Stimulated activated CD4-positive, alpha-beta T cell treated with anti-CD3 and anti-CD28 coated beads, Interleukin-1b, Interleukin-23, amount 100 ng/mL, for 24 hours (primary cell): ENCODE measurements at places on chromosomes 1 and 21.

DNA sequence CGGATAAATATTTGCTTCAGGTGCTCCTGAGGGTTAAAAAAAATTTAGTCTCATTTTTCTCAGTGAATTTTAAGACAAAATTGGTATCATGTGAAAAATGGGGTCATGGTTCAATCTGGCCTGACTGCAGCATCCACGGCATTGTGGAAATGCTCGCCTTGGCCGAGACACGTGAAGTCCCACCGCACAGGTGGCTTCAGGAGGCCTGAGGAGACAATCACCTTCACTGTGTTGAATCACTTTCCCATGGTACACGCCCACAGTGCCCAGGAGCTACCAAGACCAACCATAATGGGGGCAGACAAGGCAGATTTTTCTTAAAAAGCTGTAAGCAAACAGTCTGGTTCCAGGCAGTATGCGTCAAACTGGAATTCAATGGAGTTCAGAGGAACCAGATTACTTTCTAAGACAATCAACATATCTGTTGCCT is 11.0 kb upstream of the CPLANE2 start:
- DNase-seq: no peak

DNA sequence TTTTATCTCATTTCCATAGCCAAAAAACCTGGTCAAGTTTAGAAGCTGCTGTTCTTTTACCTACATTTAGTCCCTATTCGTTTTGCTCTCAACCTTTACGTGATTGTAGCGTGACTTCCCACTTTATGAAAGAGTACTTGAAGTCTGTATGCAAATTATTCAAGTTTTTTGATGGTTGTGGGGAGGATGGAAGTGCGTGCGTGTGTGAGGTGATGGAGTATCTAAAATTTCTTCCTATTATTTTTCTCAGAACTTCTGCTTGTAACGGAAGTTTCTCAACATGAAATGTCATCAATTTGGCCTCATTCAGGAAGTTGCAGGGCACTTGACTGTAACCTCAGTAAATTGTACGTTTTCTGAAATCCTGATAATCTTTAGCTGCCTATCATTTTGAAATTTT is 64.0 kb downstream of the SAMSN1 start:
- DNase-seq: no peak

DNA sequence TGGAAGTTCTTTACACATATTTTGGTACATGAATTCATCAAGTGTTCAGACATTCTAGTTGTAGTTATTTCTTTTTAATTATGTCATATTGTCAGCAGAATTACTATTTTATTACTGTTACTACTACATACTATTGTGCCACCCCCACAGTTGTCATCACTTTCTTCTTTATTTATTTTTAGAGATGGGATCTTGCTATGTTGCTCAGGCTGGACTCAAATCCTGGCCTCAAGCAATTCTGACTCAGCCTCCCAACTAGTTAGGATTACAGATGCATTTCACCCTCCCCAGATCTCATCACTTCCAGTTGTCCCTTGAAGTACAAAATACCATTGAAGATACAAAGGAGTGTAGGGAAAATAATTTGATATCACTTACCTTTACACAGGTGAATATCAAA is 258.0 kb downstream of the KCTD3 start:
- no peak for DNase-seq

DNA sequence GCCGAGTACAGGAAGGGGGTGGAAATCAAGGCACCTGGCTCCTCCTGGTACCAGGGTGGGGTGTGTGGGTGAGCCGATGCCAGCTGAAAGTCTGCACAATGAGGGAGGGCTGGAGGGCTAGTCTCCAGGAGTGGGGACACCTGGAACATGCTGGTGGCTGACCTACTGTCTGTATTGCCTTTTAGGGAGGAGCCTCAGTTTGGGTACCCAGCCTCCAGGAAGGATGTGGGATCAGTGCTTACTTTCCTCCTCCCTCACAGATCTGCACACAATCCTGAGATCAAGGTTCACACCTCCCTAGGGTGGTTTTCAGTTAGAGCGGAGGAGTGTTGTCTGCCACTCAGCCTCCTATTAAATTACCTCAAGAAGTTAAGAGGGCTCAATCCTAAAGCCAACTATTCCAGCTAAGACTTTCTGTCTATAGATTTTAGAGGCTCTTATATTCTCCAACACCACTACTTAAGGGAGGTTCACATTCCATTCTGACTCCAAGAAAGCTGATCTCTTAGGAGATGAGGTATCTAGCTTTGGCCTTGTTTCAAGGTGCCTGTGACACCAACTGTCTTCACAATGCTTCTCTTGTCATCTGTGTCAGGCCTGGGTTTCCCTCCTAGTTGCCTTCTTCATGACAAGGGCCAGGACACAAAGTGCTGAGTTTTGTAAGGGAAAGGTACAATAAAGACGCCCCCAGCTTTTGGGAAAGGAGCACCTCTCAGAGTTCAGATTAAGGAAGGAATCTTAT is 15.7 kb downstream of the SSR2 start:
- DNase-seq: no peak

GRCh38 chr1:178806665-178807300 is 64.1 kb downstream of the ANGPTL1 start:
- DNase-seq: no peak

DNA sequence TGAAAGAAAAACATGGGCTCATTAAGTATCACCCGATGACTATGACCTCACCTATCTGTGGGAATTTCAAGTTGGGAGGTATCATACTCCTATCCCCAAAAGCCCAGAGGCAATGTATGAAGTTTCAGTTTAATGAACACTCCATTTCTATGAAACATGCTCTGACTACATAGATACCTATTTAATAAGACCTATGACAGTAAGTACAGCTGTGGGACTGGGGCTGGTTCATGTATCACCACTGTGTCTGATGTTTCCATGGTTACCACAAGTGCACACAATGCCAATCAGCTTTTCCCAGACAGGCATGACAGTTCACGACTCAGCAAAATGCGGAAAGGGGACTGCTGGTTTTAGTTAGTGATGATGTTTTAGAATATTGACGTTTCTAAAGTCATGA is 167.7 kb downstream of the SIPA1L2 start:
- no peak for DNase-seq

GRCh38 chr1:183002267-183002666 is 21.0 kb upstream of the LAMC1 start:
- no peak for DNase-seq

DNA sequence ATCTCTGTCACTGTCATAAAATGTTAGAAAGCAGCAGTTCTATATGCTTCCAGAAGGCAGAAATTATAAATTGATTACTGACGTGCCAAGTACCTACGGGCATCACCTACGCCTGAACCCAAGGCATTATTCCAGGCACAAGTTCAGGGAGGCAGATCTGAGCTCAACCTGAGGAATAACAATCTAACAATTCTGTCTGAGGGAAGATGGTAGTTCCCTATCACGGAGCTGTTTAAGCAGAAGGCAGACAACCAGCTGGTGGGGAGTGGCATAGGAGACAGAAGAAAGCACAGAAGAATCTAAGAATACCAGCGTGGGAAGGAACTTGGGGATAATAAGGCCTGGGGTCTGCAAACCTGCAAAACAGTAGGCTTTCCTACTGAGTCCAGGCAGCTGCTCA is 40.4 kb downstream of the SLC9A1 start:
- no peak for DNase-seq

DNA sequence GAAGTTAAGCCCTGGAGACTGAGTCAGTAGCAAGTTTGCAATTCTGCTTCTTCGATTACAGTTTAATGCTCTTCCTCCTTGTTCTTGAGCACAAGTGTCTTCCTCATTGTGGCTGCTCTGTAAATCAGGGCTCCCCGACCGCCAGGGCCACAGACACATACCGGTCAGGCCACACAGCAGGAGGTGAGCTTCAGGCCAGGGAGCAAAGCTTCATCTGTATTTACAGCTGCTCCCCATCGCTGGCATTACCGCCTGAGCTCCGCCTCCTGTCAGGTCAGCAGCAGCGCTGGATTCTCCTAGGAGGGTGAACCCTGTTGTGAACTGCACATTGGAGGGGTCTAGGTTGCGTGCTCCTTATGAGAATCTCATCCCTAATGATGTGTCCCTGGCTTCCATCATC is 1.7 kb upstream of the TRAPPC10 start:
- DNase-seq: no peak

- DNase-seq: no peak
Measured at GRCh38 chr1:8429549-8430110, 111.7 kb downstream of the SLC45A1 start.

DNA sequence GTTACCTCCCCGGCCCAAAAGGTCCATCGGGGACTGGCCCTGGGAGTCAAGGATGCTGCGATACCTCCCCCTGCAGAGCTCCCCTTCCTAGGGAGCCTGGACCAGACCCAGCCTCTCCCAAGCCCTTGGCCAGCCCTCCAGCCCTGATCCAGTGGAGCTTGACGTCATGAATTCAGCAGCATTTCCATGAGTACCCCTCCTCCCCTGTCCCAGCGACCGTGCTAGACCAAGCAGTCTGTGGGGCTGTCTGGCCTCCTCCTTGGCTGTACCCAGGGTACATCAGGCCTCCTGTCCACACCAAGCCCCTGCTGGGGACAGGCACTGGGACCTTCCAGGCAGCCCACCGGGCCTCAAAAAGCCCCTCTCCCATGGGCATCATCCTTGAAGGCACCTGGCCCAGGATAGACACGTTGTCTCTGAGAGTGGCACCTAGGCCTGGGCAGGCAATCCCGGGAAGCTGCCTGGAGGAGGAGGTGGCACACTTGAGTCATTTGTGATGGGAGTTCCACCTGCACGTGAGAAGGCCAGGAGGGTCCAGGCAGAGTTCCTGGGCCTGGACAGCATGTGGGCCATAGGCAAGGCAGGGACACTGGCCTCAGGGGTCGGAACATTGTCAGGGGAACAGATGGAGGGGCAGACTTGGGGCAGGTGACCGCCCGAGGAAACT is 46.4 kb downstream of the WNT9A start:
- no peak for DNase-seq

DNA sequence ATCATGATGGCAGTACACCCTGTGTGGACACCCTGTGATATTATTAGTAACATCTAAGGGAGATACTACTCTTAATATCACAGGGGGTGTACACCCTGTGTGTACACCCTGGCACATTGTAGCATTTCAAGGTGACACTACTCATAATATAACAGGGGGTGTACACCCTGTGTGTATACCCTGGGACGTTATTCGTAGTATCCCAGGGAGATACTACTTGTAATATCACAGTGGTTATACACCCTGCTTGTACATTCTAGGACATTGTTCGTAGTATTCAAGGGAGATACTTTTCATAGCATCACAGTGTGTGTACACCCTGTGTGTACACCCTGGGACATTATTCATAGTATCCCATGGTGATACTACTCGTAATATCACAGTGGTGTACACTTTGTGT is 67.4 kb upstream of the CNIH3 start:
- no peak for DNase-seq

DNA sequence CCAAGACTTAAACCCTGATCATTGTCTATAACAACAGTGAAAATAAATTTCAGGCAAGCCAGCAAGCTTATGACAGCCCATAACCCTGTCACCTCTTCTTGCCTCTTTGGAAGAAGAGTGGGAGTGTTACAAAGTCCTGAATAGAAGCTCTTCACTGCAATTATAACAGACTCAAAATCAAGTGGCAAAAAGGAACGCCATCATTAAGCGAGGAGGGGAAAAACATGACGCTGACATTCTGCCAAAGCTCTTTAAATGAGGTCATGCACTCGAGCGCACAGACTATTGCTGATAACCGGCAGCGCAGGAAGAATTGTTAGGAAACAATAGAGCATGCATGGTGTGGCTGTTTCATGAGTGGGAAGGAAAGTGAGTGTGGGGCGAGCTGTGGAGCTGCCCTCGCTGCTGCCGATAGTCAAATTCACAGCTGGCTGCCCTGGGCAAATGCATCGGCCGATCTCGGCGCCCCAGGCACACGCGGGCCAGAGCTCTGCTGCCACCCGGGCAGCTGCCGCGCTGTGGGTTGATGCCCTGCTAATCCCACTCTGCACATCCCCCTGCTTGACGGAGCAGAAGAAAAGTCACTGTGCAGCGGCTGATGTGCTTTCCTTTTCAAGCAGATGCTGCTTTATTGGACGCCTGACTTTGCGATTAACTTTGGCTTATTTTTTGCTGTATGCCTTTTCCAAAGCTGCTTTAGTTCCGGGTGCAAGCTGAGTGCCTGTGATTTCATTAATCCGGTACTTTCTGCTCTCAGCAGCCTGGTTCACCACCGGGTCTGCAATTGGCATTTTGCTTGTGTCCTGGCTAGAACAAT is 102.4 kb upstream of the ST6GALNAC5 start:
- no peak for DNase-seq

DNA sequence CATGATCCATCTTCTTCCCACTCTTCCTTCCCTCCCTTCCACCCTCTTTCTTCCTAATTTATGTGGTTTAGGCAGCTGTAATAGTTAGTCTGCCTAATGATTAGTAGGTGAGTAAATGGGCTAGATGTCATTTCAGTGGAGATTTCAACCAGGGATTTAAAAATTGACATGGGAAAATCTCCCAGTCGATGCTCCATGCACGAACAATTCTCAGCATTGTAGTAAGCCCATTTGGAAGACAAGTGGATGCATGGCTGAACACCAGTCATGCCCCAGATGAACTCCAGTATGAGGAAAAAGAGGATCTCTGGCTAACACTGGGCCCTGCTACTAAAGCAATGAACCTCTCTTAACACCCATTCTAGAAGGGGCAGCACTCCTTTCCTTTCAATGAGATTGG is 25.3 kb downstream of the CHI3L2 start:
- DNase-seq: no peak

- DNase-seq: no peak
Measured at GRCh38 chr1:111879081-111879480, 110.4 kb downstream of the KCND3 start.

DNA sequence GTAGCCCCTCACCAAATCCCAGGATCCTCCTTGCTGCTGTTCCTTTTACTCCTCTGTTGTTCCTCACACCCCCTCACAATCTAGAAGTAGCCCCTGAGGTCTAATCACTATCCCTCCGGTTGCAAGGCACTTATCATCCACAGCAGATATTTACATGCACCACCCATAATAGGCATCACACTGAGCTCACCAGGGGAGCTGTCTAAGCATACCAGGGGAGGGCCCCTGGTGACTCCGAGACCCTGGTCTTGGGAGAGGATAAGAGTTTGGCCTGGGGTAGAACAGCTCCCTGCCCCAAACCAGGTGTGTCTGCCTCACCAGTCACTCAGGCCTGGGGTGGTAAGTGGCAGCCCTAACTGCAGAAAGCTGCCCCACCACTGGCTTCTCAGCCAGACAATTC is 37.3 kb upstream of the ZC3H12A start:
- DNase-seq: no peak

DNA sequence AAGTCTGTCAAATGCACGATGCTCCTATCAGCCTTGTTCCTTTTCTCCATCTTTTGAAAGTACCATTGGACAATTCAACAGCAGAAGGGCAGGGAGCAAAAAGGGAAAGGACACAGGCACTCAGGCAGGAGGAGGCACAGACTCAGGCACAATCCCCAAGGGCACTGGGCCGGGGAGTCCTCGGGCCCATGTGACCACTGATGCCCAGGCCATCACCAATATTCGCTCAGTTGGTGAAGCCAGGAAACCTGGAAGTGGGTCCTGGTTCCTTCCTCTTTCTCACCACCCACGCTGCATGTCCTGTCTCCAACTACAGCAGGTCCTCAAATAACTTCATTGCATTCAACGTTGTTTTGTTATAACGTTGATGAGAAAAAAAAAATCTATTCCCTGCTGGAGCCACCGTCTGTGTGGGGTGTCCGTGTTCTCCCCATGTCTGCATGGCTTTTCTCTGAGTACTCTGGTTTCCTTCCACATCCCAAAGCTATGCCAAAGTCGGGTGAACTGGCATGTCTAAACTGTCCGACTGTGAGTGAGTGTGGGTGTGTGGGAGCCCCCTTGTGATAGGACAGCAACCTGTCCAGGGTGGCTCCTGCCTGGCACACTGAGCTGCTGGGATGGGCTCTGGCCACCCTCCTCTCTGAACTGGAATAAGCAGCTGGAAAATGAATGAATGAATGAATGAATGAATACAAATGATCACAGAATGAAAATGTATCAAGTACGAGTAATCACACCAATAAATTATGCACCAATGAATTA is 12.5 kb downstream of the NID1 start:
- no peak for DNase-seq
